Pancreas (tissue), 10 donors: ENCODE measurements at places on chromosomes 5 and 9.
A peak's percentile ranks its signal among the peaks of the same experiment; 100 is the strongest.

GRCh38 chr9:116671605-116672004 lies 15.5 kb upstream of the TRIM32 start:
- no peak for DNase-seq

GRCh38 chr5:143129910-143130612 lies 273.4 kb downstream of the NR3C1 start:
- no peak for DNase-seq

- DNase-seq = peak; percentile 69
Observed at GRCh38 chr5:73436535-73437100, 12.0 kb downstream of the FOXD1 start.

- DNase-seq = no peak
Observed at GRCh38 chr9:15374310-15374709, 48.4 kb upstream of the SNAPC3 start.

- DNase-seq = no peak
Observed at GRCh38 chr9:16278326-16278999, 592.0 kb downstream of the BNC2 start.

DNA sequence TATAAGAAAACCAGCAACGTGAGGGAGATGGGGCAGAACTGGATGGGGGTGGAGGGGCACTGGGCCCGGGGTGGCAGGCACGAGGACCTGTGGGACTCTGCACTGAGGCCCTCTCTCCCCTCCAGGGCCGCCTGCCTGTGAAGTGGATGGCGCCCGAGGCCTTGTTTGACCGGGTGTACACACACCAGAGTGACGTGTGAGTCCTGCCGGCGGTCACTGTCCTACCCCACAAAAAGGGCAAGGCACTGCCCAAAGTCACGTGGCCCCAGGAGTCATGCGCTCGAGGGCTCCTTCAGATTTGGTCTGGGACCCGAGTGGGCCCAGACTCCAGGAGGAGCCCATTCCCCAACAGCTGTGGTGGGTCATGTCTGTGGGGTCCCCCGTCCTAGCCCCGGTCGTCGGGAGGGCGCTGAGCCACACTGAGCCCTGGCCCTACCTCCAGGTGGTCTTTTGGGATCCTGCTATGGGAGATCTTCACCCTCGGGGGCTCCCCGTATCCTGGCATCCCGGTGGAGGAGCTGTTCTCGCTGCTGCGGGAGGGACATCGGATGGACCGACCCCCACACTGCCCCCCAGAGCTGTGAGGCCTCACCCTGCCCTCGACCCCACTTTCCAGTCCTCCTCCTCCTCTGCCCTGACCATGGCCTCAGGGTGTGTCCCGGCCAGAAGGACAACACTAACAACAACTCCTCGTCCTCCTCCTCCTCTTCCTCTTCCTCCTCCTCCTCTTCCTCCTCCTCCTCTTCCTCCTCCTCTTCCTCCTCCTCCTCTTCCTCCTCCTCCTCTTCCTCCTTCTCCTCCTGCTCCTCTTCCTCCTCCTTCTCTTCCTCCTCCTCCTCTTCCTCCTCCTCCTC lies 9.7 kb downstream of the FGFR4 start:
- no peak for DNase-seq

DNA sequence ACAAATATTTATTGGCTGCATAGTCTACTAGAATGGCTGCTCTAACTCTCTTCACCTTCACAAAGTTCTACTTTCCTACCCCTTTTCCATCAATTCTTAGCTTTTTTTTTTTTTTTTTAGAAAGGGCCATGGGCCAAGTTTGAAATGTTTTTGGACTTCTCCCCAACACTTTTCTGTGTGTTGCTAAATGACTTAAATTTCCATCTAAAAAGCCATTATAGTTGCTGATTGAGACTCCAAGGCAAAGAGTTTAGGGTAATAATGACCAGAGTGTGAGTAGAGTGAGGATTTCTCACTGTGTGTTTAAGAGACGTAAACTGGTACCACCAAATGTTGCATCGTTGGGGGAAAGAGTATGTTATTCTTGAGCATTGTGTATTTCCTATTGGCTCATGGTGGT lies 24.4 kb downstream of the TNC start:
- no peak for DNase-seq
